ENCODE measurements at places on chromosomes 4 and X.

- no peak for DNase-seq
These were observed 112.1 kb upstream of the GPC4 start for GRCh38 chrX:133527415-133527814.

- no peak for DNase-seq
These were observed 93.1 kb downstream of the DOCK11 start for GRCh38 chrX:118588715-118589114.

DNA sequence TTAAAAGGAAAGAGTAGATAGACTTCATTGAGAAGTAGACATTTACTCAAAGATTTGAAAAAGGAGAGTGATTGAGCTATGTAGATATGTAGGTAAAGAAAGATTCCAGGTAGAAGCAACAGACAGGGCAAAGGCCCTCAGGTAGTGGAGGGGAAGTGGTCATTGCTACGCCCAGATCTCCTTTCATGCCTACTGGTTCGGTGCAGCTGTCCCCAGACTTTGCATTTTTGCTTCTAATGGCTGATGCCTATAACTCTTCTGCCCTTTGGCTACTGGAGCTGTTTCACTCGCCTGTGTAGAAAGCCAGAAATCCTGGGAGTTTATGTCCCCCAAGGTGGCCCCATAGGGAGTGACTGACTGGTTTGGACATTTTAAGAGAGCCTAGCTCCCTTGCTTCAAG is 16.9 kb upstream of the ARMCX2 start:
- DNase-seq, result no peak

DNA sequence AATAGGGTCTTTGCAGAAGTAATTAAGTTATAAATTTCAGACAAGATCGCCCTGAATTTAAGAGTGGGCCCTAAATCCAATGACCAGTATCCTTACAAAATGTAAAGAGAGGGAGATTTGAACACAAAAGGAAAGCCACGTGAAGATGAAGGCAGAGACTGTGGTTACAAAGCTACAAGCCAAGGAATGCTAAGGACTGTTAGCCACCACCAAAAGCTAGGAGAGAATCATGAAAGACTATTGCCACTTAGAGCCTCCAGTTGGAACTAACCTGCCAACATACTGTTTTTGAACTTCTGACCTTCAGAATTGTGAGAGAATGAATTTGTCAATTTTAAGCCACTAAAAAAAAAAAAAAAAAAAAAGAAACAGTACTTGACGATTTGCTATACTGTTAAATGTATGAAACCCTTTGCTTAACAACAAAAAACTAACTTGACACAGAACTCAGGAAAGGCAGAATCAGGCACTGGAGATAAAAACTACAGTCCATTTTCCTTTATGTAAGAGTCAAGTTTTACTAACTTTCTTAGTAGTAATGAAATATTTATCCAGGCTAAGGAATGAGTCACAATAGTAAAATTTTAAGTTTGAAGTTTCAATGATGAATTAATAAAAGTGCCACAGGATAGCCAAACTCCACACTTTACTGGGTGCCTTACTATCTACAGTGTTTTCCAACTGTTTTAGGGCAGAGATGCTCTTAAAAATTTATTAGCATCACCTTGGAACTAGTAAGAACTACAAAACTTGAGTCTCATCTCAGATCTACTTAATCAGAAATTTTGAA is 25.1 kb downstream of the DHX15 start:
- DNase-seq, result no peak

GRCh38 chrX:101485212-101485949 is at the start of gene ARMCX4:
ARMCX4 (plus strand) TSS chrX:101485456; CDS start chrX:101488590, 3,134 bp downstream.
- peak; percentile 12 for DNase-seq

DNA sequence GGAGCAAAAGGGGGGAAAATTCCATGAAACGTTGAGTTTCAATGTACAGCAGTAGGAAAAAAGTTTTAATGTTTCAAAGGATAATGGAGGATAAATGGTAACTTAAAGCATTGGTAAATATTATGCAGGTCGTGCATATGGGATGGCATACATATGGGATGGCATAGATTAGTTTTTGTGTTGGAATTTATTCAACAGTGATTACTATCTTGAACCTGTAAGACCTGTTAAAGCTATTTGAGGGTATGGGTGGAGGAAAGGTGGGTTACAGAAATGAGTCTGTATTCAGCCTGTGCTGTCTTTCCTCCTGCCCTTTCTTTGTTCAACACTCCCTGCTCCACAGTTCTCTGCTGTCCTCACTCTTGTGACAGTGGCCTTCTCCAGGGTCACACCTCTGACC is 54.6 kb downstream of the ARHGAP10 start:
- no peak for DNase-seq

- no peak for DNase-seq
These were observed 61.6 kb downstream of the CHST7 start for GRCh38 chrX:46635186-46635585.

Measured in activated T-cell treated with anti-CD3 and anti-CD28 coated beads for 24 hours (primary cell).